ENCODE measurements at places on chromosomes 12 and 14.

GRCh38 chr12:57707250-57707649 lies 13.3 kb downstream of the OS9 start:
- no peak for DNase-seq

- DNase-seq, result no peak
Measured at GRCh38 chr12:75938189-75938588, 93.4 kb downstream of the PHLDA1 start.

DNA sequence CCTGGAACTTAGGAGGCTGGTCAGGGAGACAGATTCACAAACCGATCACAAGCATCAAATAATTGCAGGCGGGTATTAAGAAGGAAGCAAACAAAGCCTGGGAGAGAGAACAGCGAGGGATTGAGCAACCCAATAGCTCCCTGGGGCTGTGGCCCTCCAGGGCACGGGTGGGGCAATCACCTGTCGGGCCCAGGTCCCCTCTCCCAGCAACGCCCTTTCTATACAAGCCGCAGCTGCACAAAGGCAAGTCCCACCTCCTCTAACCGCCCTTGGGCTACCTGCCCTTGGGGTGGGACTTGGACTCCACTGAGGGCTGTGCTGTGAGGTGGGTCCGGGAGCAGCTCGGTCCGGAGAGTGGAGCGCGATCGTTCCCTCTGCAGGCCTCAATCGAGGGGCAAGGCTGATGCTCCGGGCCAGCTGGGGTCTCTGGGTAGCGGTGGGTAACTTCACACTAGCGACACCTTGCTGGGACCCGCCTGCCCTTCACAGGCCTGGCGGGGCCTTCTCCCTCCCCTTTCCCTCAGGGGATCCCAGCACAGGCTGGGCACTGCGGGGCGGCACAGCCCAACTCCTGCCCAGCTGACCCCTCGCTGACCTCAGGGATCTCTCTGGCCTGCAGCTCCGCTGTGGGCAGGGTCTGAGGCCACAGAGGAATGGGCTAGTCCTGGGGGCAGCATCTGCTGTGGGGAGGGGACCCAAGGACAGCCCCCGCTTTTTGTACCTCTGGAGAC lies 8.0 kb downstream of the PHB2 start:
- DNase-seq, result no peak

DNA sequence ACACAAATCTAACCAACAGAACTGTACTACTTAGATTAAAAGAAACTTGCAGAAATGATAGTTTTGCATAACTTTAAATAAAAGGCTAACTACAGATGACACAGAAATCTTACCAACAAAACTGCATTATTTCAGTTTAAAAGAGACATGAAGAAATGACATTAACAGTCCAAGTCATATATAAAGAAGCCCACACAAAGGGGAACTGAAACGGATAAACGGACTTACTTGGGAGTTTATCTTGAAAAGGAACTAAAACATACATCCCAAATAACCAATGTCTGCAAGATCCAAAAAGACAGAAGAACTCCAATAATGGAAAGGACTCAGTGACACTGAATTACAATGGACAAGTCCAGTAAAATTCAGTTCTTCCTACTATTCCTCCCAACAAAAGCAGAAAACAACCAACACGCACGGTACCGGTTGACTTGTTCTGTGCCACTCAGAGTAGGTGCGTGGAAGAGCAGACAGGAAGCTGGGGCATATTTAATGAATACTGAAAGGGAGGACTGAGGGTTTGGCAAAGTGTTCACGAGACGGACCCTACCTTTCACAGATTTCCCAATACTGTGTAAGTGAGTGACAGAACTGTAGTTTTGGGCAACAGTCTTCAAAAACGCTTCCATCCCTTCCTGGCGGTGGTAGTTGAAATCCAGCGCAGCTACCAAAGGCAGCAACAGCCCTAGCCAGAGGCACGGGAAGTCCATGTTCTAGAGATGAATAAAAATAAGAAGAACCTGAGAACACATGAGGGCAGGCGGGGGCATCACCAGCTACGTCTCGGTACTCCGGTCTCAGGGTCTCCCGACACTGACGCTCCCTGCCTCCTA lies 627 bp downstream of the CPM start:
- DNase-seq, result peak; percentile 14

DNA sequence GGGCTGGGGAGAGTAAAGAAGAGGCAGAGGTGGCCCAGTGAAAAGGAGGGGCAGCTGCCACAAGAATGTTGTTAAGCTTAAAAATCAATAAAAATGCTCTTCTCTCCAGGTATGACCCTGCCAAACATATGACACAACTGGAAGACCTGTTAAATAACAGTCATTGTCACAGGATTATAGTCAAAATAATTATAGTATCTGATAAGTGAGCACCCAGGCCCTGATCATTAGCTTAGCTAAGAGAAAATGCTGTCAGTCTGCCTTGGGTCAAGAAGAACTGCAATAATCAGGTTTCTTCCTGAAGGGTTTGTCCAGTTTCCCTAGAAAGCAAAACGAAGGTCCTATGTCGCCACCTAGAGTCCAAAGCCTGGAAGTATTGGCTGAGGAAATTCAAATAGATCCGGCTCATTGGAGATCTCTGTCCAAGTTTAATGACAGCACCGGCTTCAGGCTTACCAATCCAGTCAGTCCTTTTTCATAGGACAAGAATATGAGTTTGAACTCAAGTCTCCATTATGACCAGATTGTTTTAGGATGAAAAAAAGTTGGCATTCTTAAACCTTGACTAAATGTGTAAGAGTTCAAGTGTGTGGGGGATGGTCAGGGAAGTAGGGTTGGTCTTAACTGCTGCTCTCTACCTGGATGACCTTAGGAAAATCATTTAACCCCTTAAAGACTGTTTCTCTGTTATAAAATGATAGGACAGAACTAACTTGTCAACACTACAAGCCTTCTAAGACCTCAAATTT lies 22.5 kb upstream of the NKX2-8 start:
- no peak for DNase-seq

GRCh38 chr12:30796313-30796780 lies 41.6 kb upstream of the CAPRIN2 start:
- DNase-seq, result no peak

- no peak for DNase-seq
Measured at GRCh38 chr12:48001505-48002413, 2.5 kb downstream of the COL2A1 start.

GRCh38 chr12:67541625-67541991 lies 106.9 kb upstream of the DYRK2 start:
- DNase-seq, result peak; percentile 66

DNA sequence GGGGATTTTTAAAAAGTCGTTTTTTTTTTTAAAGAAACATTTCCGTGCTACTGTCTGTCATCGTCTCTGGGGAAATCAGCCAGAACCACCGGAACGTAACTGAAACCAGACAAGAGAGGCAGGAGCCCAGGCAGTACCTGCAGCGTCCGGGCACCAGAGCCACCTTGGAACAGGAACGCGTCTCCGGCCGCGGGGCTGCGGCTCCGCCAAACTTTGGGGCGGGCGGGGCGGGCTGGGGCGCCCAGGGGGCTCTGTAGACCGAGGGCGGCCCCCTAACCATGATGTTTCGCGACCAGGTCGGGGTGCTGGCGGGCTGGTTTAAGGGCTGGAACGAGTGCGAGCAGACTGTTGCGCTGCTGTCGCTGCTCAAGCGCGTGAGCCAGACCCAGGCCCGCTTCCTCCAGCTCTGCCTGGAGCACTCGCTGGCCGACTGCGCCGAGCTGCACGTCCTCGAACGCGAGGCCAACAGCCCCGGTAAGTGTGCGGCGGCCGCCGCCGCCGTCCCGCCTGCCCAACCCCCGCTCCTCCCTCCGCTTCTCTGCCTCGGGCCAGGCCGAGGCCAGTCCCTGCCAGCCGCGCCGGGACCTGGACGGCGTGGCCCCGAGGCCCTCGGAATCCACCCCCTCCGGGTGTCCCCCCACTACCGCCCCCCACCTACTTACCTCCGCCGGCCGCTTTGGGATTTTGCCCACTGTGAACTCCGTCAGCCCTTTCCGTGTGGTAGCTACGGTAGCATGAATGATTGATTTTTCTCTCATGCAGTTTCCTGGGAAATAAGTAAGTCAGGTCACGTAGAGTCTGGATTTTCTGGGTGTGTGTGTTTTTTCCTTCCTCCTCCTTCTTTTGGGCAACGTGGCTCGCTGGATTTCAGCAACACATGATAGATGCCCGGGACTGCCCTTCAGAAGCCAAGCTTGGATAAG lies 972 bp downstream of the SAMD4A start:
- peak; percentile 52 for DNase-seq

- DNase-seq, result no peak
Measured at GRCh38 chr12:106120519-106121105, 18.1 kb downstream of the NUAK1 start.

DNA sequence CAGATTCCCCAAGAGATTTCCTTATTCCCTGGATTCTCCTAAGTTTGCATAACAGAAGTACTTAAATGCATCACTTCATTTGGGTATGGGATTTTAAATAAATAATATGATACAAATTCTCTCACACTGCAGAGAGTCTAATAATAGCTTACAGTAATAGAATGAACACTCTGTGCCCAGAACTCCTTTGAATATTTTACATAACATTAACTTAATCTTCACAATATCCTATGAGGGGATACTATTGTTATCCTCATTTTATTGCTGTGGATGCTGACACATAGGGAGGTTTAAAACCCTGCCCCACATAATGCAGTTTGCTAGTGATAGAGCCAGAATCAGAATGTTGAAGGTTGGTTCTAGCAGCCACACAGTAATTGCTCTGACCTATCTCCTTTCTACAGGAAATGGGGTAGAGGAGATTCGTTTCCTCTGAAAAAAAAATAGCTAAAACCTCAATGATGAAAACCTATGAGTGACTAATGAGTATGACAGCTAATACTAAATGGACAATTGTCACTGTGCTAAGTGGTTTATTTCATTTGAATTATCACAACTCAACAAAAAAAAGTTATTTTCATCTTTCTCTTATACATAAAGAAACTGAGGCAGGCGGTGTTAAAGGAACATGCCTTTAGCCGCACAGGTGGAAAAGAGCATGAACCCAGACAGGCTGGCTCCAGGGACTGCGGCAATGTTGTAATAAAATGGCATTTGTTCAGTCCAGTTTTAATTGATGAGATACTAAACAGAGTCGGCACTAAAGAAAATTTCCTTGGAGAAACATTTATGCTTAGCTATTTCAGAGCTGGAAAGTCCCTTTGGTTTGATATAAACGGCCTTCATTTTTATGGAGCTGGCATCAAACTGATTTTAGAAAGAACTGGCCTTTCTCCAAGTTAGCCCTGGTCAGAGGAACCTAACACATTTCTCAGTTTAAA lies 880.9 kb downstream of the NRXN3 start:
- DNase-seq, result no peak

- no peak for DNase-seq
Measured at GRCh38 chr12:39892146-39892545, 213.7 kb downstream of the SLC2A13 start.

GRCh38 chr14:51735851-51736250 lies 84.1 kb downstream of the FRMD6 start:
- DNase-seq, result no peak

GRCh38 chr12:53320352-53321195 lies 836 bp downstream of the AAAS start:
- no peak for DNase-seq

- no peak for DNase-seq
Measured at GRCh38 chr12:62714774-62715721, 219.9 kb downstream of the PPM1H start.

GRCh38 chr14:23862513-23862912 lies 91.1 kb upstream of the DHRS4 start:
- no peak for DNase-seq

- DNase-seq, result no peak
Measured at GRCh38 chr12:131863711-131864396, 30.6 kb upstream of the ULK1 start.

GRCh38 chr12:79016181-79016580 lies 151.6 kb downstream of the SYT1 start:
- DNase-seq, result no peak

- DNase-seq, result no peak
Measured at GRCh38 chr14:69045857-69046475, 66.9 kb upstream of the ACTN1 start.

DNA sequence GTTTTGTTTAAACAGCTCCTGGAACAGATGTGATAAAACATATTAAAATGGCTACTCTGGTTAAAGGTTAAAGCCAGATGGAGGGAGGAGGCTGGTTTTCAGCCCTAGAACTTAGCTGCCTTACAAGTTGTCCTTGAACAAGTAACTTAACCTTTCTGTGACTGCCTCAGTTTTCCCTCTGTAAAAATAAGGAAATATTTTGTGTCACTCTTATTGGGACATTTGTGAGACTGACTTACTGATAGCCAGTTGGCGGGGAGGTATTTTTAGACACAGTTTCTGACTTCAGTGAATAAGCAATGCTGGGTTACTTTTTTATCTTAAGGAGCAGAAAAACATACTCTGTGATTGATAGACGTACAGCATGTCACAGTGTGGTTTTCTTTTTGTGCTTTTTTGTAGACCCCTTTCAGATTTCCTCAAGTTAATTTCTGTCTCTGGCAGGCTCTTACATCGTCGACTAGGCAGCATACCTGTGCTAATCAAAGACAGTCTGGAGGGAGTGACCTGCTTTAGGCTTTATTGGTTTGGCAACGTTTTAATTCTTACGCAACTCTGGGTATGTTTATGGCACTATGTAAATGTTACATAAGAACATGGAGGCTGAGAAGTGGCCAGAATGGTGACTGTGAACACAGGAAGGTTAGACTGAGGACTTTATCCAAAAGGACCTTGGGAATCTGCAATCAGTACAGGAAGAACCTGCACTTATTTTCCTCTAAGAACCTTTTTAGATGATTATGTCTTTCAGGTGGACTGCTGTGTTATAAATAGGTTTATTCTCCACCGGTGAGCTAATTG lies 3.3 kb downstream of the ACVR1B start:
- no peak for DNase-seq

DNA sequence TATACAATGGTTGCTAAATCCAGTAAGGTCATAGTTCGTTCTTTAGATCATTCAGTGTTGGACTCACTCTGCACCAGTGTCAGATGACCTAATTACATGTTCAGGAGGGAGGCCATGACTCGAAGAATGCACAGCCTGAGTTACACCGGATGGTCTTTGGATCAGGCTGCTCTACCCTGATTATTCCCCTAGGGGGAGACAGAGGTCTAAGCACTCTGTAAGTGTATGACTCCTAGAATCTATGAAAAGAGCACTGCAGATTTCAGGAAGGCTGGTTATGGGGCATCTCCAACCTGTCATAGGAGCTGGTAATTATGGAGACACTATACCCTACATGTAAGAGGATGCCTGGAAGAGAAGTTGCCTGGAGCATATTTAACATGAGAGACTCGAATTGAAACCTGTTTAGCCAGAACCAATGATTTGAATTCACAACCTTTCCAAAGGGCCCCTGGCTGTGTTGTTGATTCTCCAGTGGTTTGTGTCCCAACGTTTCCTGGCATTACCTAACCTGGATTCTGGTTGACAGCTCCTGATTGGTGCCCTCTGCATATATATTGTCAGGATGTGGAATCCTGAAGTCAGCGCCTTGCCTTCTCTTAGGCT lies at the start of gene MUCL1:
Gene MUCL1, plus strand, starts transcription at position 584 of the 606 bp plus-strand sequence. CDS start 67 bp downstream, outside the sequence.
- DNase-seq, result peak; percentile 82

DNA sequence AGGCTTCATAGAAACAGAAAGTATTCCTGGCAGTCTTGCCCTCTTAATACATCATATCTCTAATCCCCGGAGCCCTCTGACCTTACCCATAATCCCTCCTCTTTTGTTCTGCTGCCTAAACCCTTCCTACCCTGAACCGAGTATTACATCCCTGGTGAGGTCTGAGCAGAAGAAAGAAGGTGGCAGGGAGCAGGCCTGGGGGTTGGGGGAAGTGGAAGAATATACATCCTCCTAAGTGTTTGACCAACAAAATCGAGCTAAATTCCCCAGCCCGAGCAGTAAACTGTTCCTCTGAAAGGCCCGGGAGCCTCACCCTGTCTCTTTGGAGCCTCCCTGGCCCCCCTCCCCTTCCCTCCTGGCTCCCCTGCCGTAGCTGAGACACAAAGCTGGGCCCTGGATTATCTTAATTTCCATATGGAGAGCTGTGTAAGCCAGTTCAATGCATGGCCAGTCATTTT lies 192.6 kb upstream of the LHX5 start:
- no peak for DNase-seq

- DNase-seq, result no peak
Measured at GRCh38 chr12:20883288-20883687, 72.8 kb downstream of the SLCO1B3 start.

Measured in CD4-positive, alpha-beta T cell treated with Interleukin-6 for 4 hours (primary cell).